ENCODE measurements at places on chromosomes 4 and X.

DNA sequence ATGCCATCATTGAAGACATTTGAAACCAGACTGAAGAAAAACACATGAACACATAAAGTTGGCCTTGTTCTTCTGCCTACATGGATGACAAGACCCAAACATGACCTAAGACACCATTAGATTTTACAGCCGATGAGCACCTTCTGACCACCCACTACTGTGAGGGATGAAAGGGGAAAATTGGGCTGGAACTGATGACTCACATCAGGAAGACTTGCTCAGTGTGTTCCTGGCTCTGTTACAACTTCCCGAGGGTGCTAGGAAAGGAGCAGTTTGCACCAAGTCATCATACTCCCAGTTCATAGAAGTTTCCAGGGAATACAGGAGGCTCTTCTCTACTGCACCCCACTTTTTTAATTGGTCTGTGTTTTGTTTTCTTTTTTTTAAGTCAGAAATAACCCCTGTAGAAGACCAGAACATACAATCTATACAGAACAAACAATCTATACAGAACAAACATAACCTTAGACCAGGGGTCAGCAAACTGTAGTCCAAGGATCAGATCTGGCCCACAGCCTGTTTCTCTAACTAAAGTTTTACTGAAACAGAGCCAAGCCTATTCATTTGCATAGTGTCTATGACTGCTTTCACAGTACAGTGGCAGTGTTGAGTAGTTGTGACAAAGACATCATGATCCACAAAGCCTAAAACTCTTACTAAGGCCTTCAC is 25.3 kb downstream of the BTC start:
- no peak for DNase-seq

DNA sequence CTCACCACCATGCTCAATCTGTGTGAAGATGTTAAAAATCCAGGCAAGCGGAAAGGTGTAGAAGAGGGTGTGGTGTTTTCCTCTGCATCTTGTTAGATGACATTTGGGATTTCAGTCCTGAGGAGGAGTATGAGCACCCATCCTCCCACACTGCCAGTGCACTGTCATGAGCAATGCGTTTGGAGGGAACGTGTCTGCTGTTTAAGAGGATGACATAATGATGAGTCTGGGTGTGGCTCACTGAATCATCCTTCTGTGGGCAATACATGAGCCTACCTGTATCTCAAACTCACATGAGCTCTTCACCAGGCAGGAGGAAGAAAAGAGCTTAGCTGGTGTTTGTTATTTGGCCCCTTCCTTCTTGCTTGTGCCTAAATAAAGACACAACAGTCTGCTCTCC is 67.9 kb upstream of the ARX start:
- DNase-seq: no peak

GRCh38 chr4:153019906-153020305 is 83.8 kb downstream of the FHDC1 start:
- DNase-seq: no peak

DNA sequence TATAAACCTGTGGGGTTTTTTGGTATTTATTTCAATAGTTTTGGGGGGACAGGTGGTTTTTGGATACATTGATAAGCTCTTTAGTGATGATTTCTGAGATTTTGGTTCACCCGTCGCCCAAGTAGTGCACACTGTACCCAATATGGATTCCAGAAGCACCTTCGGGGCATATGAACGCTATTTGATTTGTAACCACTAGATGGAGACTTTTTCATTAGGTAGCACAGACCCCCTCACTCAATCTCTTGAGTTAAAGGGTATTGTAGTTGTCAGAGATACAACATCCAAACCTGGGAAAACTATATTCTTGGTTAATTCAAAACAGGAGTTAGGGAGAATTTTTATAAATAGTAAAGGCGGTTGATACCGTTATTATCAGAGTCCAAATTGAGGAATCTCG is 79.8 kb downstream of the SPANXN3 start:
- DNase-seq: peak; percentile 9

- DNase-seq: no peak
These were observed 221.7 kb downstream of the BCOR start for GRCh38 chrX:39875834-39876628.

- DNase-seq: no peak
These were observed 211.8 kb downstream of the DCTD start for GRCh38 chr4:182705389-182705788.

- peak; percentile 71 for DNase-seq
These were observed 57.4 kb downstream of the TSC22D3 start for GRCh38 chrX:107718156-107718621.

GRCh38 chr4:155659176-155659575 is 7.5 kb upstream of the GUCY1A1 start:
- DNase-seq: peak; percentile 43

DNA sequence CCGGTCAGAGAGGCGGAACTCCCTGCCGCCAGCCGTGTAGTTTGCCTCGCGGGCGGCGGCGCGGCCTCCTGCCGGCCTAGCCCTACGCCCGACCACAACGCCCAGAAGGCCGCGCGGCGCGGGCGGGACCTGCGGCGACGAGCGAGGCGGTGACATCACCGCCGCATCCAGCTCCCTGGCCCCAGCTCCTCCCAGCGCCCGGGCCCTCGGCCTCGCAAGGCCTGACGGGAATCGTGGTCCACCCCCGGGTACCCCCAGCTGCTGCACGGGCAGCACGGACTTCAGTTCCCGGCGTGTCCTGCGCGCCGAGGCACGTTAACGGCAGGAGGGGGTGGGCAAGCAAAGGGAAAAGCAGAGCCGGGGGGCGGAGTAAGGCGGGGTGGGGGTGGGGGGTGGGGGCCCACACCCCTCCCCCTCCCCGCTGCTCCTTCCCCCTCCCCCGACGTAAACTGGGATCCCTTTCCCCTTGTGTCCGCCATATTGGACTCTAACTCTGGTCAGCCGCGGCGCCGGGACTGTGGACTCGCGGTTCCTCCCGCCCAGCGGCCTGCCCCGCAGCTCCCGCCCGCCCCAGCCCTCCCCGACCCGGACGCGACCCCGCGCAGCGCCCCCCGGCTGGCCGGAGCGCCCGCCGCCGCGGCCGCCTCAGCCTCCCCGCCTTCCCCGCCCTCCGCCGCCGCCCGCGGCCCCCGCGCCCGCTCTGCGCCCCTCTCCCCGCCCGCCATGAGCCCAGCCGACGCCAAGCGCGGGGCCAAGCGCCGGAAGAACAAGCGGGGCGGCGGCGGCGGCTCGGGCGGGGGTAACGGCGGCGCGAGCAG is at the start of gene FAM193A:
Gene FAM193A, plus strand, starts transcription at position 455 of the 818 bp plus-strand sequence. Its CDS starts 269 bp downstream, at position 724.
- peak; percentile 100 for DNase-seq

- peak; percentile 75 for DNase-seq
These were observed 16.0 kb downstream of the NBDY start for GRCh38 chrX:56744996-56745395.

DNA sequence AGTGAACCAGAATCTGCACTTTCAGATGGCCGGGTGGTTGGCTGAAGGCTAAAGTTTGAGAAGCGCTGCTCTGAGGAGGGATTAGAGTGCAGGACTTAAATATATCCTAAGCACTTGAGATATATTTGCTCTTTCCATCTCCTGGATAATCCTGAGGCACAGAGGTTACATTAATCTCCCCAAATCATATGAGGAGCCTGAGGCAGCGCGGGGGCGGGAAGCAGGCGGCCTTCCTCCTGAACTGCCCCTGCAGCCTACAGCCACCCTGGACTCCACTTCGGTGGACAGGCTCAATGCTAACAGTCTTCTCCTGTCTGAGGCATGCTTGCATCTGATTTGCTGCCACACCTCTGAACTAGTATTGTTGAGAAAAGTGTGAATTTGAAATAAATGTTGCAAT is 72.5 kb downstream of the AFAP1 start:
- no peak for DNase-seq

GRCh38 chrX:155127940-155128339 is 56.6 kb downstream of the BRCC3 start:
- DNase-seq: no peak

DNA sequence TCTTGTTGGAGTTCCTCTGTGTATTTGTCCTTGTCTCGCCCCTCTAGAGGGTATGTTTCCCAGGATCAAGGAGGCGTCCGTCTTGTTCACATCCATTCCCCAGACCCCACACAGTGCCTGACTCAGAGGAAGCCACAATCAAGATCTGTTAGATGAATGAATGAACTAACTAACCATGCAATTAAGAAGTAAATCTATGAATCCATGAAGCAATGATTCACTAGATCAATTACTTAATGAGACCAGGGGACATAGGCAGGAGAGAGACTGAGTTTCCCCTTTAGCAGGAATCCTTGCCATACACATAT is 11.9 kb downstream of the BLOC1S4 start:
- DNase-seq: no peak

GRCh38 chr4:108361446-108361820 is 192.7 kb upstream of the LEF1 start:
- DNase-seq: no peak

- no peak for DNase-seq
These were observed 999.5 kb upstream of the PABPC4L start for GRCh38 chr4:135201081-135201480.

- DNase-seq: no peak
These were observed 512.7 kb upstream of the FAT1 start for GRCh38 chr4:187236209-187236890.

GRCh38 chr4:105851196-105851595 is 44.1 kb upstream of the NPNT start:
- no peak for DNase-seq

GRCh38 chrX:614136-614535 is 16.5 kb upstream of the SHOX start:
- no peak for DNase-seq

DNA sequence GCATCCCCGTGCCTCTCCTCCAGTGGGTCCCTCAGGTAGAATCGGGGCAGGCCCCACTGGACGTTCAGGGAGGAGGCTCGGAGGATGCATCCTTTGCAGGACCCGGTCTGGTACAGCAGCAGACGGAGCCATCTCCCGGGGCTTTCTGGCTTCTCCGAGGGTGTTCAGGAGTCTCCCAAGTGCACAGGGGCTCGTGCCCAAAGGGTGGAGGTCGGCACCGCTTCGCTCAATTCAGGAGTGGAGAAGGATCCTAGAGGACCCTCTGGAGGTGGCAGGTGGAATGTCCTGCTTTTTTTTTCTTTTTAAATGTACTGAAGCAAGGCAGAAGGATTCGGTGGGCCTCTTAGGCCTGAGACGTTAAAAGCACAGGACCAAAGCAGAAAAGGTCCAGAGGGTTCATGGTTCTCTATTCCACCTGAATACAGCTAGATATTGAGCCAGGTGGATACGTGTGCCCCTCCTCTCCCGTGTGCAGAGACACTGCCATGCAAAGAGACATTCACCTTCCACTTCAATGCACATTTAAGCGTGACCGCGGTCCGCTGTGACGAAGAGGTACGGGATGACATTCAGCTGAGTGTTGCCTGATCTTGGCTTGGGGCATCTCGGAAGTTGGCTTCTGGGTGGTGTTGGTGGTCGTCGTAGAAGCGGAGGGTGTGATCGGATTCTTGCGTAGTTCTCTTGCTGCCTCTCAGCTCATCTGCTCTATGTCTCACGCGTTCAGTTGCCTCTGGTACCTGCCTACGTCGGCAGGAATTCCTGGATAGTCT is 281.2 kb upstream of the AGTR2 start:
- no peak for DNase-seq

GRCh38 chr4:27692868-27693634 is 832.4 kb downstream of the STIM2 start:
- DNase-seq: no peak

GRCh38 chr4:68267433-68267944 is 22.0 kb upstream of the TMPRSS11B start:
- DNase-seq: no peak

- DNase-seq: no peak
These were observed 215.6 kb downstream of the FSTL5 start for GRCh38 chr4:161948026-161948770.

DNA sequence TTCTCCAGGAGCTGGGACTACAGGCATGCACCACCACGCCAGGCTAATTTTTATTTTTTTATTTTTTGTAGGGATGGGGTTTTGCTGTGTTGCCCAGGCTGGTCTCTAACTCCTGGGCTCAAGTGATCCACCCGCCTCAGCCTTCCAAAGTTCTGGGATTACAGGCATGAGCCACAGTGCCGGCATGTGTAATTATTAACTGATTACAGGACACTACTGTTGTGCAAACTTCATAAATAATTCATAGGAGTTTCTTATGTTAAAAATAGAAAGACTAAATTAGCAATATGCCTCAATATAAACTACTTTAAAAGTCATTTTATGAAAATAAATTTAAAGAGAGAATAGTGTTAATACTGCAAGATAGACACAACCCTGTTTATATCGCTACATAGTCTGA is 221.9 kb downstream of the SNCA start:
- no peak for DNase-seq

DNA sequence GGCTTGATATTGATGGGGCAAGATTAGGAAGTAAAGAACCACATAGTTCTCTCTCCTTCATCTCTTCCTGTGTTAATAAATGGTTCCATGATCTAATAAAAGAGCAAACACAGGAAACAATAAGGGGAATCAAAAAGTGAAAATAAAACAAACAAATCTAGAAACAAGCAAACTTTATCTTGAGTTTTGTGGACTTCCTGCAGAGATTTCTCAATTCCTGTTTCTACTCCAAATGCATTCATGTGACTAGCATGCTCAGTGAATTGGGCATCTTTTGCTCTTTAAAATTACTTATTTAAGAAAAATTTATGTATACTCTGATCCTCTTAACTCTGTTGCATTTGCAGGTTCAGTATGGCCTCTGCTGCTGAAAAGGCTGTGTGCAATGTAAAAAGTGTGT is 682.0 kb downstream of the KCTD8 start:
- no peak for DNase-seq

- no peak for DNase-seq
These were observed 319.1 kb upstream of the KLF3 start for GRCh38 chr4:38344929-38345328.

DNA sequence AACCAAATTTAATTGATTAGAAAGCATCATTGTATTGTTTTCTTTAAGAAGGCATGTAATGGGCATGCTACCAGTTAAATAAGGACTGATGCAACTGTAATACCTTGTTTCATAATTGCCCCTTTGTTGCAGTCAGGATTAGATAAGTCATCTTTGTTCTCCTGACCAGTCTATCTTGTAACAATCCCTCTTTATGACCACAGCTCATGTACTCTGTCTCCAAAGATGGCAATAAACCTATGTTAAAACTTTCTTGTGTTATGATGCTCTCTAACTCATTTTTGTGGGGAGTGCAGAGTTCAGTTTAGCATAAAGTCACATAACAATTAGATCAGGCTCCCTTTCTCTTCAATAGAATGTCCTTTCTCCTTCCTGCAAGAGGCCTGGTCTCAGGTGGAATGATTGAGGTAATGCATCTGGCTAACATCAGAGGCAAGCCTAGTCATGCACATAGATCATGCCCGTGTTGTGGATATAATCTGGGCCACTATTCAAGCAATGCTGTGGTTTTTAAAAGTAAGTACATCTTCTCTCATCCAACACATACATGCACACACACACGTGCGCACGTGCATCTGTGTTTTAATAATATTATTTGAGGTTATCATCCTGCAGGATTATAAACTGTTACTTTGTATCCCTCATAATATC is 45.6 kb downstream of the TMEM154 start:
- DNase-seq: peak; percentile 65

DNA sequence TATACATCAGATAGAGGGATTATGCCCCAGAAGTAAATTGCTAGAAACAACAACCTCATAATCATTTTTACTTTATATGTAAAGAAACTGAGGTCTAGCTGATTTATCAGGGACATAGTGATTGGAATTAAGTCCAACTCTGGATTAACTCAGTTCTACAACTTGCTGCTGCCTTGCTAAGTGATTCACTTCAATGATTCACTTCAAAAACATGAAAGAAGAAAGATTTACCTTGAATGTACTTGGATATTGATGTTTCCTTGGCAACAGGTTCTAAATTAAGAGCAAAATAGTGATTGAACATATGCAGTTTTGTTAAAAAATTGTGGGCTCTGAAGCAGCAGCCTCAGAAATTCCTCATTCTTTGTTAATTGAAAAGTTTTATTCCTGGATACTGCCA is 99.8 kb upstream of the H2AZ1 start:
- no peak for DNase-seq

Data from inflammatory macrophage treated with lipopolysaccharide for 4 hours (primary cell).